ENCODE measurements at places on chromosomes 12 and 14.

DNA sequence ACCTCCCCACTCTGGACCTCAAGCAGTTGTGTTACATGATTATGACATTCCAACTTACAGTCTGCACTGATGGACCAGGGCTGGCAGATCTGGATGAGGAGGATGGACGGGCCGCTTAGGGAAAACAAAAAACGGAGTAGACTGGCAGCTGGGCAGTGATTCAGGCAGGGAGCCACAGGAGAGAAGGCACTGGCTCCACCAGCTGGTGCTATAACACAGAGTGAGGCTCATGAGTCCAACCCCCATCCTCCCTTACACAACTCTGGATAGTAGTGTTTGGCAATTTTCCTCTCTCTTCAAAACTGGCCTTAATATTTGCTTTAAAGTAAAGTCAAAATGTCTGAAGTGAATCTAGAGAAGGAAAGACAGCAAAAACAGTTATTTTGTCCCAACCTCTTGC lies 9.7 kb upstream of the RIC8B start:
- peak; percentile 36 for DNase-seq

DNA sequence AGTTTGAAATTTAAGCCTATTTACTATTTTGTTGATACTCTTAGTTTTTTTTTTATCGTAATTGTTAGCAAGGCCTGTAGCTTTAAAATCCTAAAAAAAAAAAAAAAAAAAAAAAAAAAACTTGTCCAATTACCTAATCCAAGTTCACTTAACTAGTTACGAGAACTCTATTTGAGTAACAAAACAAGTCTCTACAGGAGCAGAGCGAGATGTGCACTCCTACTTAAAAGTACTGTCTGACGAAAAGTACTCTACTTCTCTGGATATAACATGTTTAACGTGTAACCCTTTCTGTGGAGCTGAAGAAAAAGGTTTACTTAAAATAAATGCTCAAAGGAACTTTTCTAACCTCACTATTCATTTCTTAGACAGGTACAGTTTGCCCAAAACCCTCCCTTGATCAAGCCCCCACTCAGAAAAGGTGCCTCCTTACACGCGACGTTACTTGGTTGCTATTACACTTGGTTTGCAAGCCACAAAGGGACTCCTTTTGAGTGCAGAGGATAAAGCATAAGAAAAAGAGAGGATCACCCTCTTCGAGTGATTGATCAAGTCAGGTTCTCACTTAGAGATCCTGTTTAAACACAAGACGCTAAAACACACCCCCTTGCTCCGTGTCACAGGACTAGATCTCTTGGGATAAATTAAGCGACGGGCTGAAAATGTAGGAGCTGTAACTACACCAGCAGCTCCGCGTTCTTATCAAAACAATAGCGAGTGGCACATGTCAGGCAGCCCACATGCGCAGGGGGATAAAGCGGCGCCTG lies 2.2 kb downstream of the BAZ1A start:
- DNase-seq = peak; percentile 57

GRCh38 chr14:57686304-57686703 lies 179.6 kb downstream of the SLC35F4 start:
- DNase-seq = no peak

GRCh38 chr14:25394356-25394755 lies 344.4 kb upstream of the STXBP6 start:
- DNase-seq = no peak

DNA sequence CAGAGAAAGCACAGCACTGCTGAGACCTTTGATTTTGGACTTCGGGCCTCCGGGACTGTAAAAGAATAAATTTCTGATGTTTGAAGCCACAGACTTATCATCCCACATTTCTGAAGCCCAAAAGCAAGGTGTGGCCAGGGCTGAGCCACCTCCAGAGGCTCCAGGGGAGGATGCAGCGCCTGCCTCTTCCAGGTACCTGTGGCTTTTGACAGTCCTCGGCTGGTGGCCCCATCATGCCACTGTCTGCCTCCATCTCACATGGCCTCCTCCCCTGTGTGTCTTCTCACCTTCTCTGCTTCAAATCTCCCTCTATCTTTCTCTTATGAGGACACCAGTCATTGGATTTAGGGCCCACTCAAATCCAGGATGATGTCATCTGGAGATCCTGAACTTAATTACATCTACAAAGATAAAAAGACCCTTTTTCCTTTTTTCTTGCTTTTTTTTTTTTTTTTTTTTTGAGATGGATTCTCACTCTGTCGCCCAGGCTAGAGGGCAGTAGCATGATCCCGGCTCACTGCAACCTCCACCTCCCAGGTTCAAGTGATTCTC lies 15.4 kb downstream of the GSC start:
- DNase-seq = no peak

- DNase-seq = peak; percentile 34
These were observed 1.7 kb downstream of the AJUBA start for GRCh38 chr14:22980672-22981089.

DNA sequence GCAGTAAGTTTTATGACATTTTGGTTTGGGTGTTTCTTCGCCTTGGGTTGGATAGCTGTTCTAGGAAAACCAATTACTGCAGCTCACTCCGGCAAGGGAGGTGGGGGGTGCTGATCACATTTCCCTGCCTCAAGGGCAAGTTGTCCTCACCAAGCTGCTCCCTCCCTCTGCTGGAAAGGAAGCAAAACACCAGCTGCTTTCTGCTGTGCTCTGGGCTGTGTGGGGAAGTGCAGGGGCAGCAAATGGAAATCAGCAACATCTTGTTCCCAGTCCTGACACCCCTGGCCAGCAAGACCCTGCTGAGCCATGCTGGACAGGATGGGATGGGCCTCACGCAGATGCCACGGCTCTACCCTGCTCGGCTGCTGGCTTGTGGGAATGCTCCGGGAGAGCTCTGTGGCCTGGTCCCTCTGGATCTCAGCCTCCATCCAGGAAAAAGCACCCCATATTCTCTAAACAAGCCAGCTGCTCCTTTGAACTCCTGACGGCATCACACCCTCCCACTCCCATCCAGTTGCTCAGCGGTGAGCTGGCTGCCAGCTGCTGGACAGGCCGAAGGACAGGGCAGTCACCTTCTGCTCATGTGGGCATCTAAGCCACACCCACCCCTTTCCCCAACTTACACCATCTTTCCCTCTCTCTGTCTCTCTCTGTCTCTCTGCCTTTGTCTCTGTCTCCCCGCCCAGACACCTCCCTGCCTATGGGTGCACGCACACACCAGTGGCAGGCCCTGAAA lies 52.4 kb upstream of the EIF5 start:
- DNase-seq = peak; percentile 69

- DNase-seq = no peak
These were observed 29.5 kb downstream of the CCDC198 start for GRCh38 chr14:57464008-57464730.

DNA sequence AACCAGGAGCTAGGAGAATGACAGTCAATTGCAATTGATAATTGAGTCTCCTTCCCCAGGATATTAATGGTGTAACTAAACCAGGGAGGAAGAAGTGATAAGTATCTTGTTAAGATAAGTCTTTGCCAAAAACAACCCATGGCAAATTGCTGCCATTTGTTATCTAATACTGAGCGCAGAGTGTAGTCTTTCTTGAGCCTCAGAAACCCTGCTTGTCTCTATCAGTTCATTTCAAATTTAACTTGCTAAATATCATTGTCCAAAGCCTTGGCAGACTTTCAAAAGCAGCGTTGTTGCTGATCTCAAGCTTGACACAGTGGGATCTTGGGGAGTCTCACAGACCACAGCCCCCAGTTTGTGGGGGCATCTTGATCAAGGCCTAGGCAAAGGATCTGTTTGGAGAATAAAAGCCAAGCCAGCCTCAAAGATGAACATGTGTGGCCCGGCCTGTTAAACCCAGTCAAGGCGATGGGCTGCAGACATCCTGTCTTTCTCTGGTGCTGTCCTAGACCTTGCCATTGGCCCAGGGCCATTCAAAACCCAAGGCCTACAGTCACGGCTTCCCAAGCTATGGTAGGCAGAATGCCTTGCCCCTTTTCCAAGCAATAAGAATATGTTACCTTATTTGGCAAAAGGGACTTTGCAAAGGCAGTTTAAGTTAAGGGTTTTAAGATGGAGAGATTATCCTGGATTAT lies 164.2 kb downstream of the CHST11 start:
- no peak for DNase-seq

GRCh38 chr12:49232940-49233841 lies 31.7 kb upstream of the TUBA1C start:
- DNase-seq = peak; percentile 62

DNA sequence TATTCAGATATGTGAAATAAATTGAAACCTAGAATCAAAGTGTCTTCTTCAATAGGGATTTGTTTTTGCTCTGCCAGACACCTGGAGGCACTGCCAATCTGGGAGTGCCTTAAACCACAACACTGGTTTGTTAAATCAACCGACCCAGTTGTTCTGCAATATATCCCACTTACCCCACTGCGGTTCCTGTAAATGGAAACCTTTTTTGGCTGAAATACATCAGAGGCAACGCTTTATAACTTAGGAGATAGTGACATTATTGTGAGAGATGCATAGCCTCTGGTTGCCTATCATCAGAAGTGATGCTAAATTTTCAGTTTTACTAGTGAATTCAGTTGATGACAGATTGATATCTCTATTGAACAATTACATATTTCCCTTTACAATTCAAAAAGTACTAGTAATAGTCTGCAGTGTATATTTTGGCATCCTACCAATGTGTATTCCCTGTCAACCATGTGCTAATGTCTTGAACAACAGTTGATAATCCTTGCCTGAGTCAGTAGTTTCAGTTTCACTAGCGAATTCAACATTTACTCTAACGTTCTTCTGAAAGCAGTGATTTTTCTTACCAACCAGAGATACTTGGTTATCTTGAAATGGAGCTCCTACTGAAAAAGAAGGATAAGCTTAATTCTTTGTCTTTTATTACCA lies 30.5 kb downstream of the PPP2R5C start:
- DNase-seq = peak; percentile 77

- no peak for DNase-seq
These were observed 57.7 kb upstream of the DIO3 start for GRCh38 chr14:101503431-101504095.

DNA sequence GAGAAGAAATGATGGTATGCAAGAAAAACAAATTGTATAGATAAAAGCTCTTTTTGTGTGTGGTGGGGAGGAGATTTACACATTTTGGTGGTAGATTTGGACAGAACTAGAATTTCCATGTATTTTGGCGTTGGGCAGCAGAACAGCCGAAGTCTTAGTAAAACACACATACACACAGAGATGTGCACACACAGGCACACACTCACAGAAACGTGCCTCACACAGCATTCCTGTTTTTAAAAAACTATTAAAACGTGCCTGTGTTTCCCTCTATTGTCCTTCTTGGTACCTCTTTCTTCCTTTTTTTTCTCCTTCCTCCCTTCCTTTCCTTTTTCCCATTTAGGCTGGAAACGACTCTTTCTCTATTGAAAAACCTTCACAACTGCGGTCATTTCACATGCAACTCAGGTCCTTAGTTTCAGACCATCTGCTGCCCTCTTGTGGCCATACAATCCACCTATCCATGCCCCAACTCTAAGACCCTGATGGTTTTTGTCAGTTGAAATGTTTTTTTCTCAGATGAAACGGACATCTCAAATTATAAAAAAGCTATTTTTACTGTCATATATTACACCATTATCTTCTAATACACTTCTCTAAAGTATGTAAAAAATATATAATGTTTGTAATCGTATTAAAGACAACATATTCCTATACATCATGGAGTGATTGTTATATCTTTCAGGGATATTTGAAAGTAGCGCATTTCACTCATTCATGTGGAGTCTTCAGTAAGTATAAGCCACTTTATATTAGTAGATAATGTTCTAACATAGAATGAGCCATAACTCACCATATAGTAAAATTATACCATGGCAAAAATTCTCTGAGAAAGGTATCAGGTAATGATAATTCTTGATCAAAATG lies 386.7 kb upstream of the NOVA1 start:
- peak; percentile 86 for DNase-seq
